ENCODE measurements at places on chromosomes 7 and 10.

DNA sequence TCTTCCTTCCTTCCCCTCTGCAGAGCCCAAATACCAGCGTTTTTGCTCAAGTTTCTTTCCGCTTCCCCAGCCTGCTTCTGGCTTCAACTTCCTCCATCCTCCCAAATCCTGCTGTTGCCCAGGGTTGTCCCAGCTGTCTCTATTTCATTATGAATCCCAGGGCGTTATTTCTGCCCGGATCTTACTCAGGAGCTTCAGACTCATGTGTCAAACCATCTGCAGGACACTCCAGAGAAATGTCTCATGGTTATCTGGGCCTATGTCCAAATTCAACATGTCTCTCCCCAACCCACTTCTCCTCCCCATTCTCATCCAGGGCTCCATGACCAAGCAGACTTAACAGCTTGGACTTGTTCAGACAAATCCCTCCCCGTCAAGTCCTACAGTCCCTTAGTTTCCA, 15.6 kb downstream of the ARHGAP22 start:
- no peak for DNase-seq

DNA sequence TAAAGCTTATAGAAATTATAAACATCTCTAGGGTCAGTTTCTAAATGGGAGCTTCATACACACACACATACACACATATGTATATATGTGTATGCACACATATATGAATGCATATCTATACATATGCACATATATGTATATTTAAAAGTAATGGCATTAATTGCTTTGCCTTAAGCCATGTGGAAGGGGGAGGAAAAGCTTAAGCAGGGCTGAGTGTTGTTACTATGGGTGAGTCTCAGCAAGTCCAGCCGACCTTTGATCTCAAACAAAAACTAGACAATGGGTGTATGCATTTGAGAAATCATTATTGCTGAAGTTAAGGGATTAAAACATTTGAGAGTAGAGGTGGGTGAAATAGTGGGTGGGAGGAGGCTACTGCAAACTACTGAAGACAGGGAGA, 546.7 kb downstream of the MAGI2 start:
- no peak for DNase-seq

GRCh38 chr10:73247509-73248258, 629 bp upstream of the DNAJC9 start:
- no peak for DNase-seq

DNA sequence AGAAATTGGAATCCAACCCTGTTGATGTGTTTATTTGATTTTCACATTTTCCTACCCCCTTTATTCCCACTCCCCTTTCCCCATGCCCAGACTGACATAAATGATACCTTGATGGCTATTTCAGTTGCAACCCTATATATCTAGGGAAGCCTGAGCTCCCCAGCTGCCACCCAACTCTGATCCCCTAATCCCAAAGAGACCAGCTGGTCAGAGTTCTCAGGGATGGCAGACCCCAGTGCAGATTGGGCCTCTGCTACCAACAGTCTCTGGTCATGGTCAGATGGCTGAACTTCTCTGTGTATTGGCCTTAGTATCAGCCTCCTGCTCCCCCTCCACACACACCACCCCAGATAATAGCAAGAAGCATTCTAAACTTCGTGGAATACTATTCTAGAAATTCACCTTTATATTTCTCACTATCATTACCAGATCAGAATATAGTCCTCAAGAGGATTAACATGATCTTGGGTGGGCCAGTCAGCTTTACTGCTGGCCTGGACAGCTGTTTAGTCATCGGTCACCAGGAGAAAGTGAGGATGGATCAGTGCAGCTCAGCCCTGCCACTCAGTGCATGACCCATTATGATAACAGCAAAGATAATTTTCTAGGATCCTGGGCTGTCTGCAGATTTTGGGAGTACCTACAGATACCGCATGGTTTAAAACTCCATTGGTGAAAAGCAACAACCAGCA, 24.5 kb upstream of the BTRC start:
- DNase-seq, result no peak

GRCh38 chr7:108003599-108003935, 606 bp upstream of the LAMB1 start:
- no peak for DNase-seq

GRCh38 chr10:74035303-74035702, 37.4 kb downstream of the VCL start:
- DNase-seq, result no peak

DNA sequence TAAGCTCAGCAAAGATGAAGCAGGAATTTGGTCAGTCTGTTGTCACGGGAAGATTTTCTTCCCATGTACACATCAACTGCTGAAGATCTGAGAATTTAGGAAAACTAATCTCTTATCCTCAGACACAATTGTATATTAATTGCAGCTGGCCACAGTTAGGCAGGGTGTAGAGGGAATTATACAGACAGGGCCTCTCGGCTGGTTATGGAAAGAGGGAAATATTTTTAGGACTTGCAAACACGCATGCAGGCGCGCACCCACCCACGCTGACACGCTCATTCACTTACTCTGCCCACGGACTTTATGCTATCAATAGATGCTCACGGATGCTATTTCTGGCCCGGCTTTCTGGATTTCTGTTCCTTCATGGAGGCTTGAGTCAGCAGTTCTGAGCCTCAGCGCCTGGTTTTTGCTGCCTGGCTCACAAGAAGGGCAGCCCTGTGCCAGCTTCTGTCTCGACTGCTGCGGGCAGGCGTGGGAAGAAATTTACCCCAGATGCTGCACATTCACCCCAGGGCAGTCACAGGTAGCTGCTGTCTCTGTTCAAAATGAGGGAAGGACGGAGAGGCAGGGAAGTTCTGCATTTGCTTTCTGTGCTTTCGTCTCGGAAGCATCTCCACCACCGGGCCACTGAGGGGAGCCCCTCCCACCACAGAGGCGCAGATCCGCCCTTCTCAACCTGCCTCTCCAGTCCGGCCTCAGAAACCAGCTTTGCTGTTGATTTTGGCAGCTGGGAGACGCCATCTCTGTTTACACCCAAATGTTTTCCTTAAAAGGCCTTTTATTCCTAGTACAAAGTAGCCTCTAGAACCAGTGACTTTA, 116.3 kb upstream of the BTBD16 start:
- DNase-seq, result no peak

DNA sequence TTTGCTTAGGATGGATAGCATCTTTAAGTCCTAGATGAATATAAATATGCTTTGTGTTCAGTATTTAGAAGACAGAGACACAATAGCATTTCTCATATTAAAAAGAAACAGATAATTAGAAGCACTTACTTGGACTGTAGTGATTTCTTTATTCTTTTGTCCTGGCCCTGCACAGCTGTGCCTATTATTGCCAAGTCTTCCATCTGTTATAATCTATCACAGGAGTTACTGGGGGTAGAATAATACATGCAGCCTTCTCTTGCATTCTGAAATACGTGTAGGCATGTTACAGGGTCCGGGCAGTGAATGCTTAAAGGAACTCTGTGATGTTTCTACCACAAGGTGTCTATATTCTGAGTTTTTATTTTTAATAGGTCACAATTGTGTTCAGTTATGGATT, 461.5 kb upstream of the COBL start:
- DNase-seq, result no peak

DNA sequence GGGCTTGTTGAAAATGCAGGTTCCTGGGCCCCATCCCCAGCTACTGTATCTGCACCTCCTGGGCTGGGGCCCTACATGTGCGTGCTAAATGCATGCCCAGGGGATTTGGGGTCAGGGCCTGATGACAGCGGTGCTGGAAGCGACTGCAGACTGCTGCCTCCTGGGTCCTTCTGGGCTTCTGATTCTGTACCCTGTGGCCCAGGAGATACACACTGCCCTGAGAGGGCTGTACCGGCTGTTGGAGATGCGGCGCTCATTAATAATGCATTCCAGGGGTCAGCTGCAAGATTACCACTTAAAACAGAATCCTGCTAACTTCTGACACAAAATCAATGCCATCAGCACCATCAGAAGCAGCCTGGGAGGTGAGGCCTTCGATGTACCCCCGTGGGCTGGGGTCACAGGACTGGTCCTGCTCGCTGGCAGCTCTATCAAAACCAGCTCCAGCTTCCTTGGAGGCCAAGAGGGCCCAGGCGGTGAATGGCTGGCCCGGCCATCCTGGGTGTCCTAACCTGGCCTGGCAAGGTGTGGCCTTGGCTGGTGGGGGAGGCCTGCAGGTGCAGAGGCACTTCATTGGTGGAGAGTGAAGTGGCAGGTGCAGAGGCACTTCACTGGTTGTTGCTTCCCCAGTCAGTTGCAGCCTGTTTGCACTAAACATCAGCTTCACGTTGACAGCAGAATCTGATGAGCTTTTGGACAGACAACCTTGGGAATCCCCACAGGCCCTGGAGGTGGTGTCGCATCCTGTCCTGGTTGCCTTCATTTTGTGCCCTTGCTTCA, 79.2 kb downstream of the GLRX3 start:
- DNase-seq, result no peak

- DNase-seq, result no peak
Observed at GRCh38 chr7:155166673-155167370, 96.7 kb downstream of the HTR5A start.

DNA sequence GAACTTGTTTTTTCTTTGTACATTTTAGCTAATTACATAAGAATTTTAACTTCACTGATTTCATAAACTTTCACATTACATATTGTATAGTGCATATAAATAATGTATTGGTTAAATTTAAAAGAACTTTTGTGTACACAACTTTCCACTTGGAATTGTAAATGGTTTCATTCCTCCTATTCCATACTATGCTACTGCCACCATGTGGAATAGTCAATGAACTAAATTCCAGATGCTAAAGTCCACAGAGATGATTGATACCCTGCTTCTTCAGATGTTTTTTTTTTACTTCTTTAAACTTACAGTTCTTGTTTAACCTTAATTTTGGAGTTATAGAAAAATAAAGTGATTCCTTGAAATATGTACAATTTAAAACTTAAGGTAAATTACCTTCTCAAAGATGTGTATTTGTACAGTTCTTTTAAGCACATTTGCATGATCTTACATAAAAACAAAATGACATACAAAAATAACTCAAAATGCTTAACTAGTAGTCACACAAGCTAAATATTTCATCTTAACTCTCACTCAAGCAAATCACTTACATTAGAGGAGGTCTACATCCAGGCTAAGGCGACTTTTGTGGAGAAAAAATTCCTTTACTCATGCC, 247.6 kb upstream of the HGF start:
- DNase-seq, result no peak
